ENCODE measurements at places on chromosomes 1 and 21.
A peak's percentile ranks its signal among the peaks of the same experiment; 100 is the strongest.

DNA sequence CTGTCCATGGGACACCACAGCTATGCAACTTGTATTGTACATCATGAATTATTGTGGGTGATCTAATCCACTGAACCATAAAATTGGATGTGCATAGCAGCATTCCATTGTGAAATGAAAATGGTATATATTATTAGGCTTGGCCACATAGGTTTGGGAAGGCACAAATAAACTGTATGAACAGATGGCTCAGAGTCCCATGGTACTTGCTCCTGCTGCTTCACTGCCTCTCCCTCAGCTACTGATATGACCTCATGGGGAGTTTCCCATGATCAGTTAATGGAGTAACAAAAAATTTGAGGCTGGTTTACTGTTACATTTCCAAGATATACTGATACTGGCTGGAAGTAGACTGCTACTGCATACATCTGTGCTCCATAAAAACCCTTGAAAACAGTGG lies 152.7 kb upstream of the NEGR1 start:
- DNase-seq: peak; percentile 32

DNA sequence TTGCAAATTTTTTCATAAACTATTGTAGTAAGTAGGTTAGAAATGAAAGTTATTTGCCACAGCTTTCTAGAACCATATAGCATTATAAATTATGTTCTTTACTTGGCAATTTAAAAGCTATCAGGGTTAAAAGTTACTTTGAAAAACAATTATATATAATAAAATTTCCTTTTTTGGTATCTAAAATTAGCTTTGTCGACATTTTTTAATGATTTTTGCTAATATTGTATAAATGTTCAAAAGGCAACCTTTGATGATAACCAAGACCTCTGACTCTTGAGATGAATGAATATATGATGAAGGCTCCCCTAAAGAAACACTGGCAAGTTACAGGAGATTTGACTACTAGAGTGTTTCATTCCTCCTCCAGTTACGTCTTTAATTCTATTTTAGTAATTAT lies 121.2 kb downstream of the CDC42BPA start:
- no peak for DNase-seq

- DNase-seq: no peak
Observed at GRCh38 chr1:102032534-102032933, 35.8 kb upstream of the OLFM3 start.

GRCh38 chr1:109762821-109763645 lies 690 bp downstream of the EPS8L3 start:
- peak; percentile 24 for DNase-seq

DNA sequence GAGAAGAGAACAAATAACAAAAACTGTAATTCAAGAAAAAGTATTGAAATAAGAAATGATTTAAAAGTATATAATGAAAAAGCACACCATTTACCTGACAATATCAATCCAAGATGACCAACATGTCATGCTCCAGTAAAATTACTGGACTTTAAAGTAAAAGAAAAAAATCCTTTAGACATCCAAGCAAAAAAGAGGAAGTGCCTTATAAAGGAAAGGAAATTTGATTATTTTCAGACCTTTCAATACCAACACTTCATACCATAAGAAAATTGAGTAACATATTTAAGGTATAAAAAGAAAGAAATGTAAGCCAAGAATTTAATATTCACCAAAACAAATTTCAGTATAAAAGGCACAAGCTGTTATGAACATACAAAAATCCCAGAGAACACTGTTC lies 46.2 kb upstream of the SSX2IP start:
- no peak for DNase-seq

- DNase-seq: peak; percentile 16
Observed at GRCh38 chr1:39632682-39633417, 6.6 kb downstream of the HEYL start.

DNA sequence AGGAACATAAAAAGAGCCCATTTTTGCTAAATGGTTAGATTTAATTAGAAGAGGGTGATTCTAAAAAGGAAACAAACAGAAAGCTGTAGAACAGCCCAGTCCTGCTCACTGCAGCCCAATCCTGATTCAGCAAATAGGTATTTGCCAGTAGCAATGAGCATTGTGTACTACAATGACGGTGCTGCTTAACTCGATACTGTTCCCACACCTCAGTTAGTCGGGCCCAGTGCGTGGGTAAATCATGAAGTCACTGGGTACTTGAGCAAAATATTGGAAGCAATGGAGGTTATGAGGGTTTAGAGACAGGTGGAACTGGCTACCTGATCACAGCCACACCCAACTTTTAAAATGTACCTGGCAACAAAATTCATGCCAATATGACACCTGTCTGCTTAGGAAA lies 101.5 kb upstream of the ADGRL2 start:
- peak; percentile 49 for DNase-seq

GRCh38 chr1:196677781-196678509 lies 26.1 kb downstream of the CFH start:
- DNase-seq: peak; percentile 31

DNA sequence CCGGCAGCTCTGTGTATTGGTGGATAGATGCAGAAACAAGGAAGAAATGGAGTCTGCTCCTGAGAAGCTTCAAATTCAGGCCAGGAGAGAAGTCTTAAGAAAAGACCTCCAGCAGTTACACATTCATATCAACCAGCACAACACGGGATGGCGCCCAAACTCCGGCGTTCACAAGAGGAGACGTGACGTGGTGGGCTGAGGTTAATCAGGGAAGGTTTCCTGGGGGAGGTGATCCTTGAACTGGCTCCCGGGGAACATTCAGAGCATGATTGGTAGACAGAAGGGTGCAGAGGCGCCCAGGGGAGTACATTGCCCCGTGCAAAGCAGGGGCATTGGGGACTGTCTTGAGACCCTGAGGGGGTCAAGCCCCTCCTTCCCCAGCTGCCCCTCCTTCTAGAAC lies 27.7 kb upstream of the SPSB1 start:
- DNase-seq: no peak

DNA sequence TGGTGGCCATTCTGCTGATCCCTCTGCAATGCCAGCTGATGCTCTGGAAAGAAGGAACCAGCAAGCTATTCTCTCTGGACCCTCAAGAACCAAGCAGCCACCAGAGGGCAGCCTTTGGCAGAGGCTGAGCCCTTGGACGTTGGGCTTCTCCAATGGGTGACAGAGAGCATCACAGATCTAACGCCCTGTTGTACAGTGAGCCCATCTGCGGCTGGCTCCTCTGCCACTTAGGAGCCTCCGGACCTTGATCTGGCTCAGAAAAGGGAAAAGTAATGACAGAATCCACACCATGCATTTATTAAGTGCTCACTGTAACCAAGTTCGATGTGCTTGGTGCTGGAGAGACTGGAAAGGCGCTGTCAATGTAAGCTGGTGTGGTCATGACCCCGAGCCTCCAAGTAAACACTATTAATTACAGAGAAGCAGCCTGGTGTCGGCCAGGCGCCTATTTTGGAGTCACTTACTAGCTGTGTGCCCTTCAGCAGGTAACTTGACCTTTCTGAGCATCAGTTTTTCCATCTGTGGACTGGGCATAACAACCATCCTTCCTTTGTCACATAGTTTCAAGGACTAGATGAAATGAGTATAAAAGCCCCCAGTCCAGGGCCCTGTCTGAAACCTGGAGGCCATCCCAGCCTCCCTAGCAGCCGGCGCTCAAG lies 34.9 kb downstream of the ECE1 start:
- peak; percentile 82 for DNase-seq

DNA sequence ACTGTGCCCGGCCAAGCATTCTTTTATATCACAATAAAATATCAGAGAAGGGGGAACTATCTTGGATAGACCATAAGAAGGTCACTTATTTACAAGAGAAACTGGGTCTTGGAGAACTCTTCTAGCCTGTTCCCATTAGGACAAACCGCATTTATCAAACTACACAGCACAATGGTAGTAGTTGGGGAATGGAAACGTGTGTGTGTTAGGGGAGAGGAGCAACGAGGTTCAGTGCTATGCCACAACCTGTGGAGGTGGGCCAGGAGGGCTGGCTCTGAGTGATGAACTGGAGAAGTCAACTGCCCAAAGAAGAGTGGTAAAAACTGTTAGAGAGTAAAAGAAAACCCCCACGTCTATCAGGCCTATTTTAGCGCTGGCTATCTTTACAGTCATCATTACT lies 1.6 kb downstream of the DONSON start:
- no peak for DNase-seq

DNA sequence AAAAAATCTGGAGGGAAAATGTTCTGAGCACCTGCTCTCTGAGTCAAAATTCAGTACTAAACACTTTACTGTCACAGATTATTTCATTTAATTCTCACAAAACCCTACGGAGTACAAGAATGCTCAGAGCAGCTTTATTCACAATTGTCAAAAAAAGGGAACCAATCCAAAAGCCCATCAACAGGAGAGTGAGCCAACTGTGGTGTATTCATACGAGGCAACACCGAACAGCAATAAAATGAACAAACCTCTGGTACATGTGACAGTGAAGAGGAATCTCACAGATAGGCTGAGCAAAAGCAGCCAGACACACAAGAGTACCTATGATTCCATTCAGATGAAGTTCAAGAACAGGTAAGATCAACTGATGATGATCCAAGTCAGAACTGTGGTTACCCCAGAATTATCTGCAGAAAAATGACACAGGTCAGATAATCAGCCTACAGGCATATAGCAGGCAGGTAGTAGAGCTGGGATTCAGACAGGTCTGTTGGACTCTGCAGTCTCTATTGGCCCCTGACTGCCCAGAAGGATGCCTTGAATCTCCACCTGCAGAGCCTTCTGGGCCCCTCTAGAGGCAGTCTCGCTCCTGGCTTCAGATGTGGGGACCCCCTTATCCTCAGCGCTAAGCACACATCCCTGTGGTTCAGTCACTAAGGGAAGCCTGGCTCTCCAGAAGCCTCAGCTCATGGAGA lies 19.2 kb downstream of the SLC9A1 start:
- DNase-seq: no peak

- DNase-seq: no peak
Observed at GRCh38 chr1:51578383-51579109, 38.3 kb upstream of the OSBPL9 start.

GRCh38 chr1:230087028-230087716 lies 20.1 kb downstream of the GALNT2 start:
- DNase-seq: no peak

GRCh38 chr1:50564417-50564816 lies 141.2 kb upstream of the DMRTA2 start:
- DNase-seq: no peak

GRCh38 chr1:161801955-161802354 lies 35.8 kb downstream of the ATF6 start:
- no peak for DNase-seq

DNA sequence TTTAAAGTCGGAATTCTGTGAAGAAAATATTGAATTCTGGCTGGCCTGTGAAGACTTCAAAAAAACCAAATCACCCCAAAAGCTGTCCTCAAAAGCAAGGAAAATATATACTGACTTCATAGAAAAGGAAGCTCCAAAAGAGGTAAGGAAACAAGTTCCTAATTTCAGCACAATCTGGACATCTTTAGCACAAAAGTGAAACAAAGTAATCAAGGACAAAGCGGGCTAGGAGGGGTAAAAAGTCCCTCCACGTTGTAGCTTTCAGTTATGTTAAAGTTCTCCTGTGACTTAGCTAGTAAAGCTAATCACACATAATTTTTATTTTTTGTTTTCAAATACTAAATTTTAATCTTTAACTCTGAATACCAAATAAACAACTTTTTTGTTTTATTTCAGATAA lies 2.2 kb downstream of the RGS2 start:
- DNase-seq: no peak

DNA sequence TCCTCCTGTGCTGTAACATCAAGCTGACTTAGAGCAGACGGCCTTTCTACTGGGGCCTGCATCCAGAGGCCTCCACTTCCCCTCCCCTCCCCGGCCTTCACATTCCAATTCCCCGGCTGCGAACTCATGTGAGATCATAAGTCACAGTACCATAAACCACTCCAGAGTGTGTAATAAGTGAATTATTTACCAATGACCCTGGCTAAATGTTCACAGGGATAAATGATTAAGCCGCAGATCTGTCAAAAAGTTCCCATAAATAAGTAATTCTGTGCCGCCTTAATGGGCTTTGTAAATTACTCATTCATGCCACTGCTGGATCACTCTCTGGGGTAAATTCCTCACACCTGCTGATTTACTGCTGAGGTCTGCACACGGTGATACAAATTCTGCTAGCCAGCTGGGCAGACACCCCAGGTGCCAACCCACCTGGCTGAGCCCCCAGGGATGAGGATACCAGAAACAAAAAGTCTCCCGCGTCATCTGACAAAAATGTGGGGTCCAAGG lies 27.4 kb upstream of the KIRREL1 start:
- peak; percentile 81 for DNase-seq

DNA sequence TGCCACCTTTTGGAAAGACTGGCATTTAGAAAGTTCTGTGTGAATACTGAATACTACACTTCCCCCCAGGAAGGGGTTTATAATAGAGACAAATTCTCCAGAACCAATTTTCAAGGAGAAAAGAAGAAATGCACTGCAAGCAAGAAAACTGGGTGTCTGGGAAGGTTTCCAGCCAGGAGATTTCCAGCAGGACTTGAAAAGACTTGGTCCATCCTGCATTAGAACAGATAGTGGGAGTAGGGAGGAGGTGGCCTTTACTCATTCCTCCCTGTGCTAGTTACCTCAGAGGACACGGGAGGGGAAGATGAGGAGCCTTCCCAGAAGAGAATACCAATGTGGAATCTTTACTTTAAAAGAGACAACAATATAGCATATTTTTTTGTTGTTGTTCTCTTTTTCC lies 52.4 kb downstream of the FAM78B start:
- no peak for DNase-seq

DNA sequence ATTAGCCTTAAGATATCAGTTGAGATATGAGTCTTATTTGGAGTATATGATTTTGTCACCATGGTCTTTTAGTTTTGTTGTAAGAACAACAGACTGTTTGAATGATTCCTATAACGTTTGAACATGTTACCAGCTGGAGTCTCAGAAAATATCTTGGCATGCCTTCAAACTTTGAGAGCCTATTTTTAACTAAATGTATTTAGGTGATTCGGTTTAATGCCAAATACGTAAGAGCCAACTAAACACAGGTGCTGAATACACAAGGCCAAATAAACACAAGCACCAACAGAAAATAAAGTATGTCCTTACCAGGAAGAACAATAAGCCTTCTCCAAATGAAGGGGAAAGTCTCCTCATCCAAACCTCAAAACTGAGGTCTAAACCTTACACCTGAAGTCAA lies 48.6 kb downstream of the PRKACB start:
- no peak for DNase-seq

GRCh38 chr1:110648417-110648816 lies 26.3 kb downstream of the KCNA3 start:
- no peak for DNase-seq

DNA sequence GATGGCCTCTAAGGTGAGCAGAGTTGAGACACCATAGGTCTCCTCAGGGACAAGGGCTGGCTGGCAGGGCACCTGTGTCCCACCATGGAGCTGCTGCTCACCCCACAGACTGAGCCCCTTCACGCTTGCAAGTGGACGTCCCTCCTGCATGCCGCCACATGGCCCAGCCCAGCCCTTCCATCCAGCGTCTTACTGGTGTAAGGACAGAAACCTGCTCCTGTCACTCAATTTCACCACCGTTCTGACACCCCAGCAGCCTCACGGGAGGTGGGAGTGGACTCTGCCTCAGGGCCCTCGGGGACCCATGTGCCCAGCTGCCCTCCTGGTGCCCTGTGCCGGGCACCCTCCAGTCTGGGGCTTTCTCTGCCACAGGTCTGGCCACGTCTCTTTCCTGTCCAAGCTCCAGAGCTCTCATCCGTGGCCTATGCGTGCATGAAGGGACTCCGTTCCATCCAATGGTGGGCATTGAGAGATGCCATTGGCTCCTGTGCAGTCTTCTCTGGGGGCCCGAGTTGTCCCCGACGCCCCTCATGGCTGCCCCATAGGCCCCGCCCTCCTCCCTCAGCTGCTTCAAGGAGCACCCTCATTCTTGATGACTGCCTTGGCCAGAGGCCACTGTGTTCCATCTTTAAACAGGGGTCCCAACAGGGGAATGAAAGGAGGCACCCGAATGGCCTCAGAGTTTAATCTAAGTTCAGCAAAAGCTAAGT lies 42.6 kb upstream of the COL6A1 start:
- DNase-seq: no peak

Data from fibroblast of upper back skin (primary cell).